ENCODE measurements at places on chromosomes 7 and 10.

GRCh38 chr7:107877731-107878382 lies 13.1 kb upstream of the DLD start:
- DNase-seq, result no peak

GRCh38 chr7:89002981-89003956 lies 207.7 kb upstream of the TEX47 start:
- no peak for DNase-seq

DNA sequence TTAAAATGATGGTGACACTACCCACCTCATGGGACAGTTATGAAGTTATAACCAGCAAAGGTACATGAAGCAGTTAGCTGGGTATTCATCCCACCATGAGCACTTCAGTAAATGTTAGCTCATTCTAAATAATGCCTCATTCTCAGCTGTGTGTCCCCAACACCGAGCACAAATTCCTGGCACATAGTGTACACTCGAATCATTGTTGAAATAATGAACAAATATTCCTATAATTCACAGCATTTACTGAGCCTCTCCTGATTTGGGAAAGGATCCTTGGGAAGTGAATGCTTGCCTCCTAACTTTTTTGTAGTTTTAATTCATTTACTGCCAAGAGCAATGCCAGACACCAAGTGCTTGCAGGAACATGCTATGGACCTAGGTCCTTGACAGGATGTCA lies 235.2 kb downstream of the DGKI start:
- DNase-seq, result no peak

GRCh38 chr10:66999762-67000545 lies 74.1 kb downstream of the LRRTM3 start:
- DNase-seq, result no peak

DNA sequence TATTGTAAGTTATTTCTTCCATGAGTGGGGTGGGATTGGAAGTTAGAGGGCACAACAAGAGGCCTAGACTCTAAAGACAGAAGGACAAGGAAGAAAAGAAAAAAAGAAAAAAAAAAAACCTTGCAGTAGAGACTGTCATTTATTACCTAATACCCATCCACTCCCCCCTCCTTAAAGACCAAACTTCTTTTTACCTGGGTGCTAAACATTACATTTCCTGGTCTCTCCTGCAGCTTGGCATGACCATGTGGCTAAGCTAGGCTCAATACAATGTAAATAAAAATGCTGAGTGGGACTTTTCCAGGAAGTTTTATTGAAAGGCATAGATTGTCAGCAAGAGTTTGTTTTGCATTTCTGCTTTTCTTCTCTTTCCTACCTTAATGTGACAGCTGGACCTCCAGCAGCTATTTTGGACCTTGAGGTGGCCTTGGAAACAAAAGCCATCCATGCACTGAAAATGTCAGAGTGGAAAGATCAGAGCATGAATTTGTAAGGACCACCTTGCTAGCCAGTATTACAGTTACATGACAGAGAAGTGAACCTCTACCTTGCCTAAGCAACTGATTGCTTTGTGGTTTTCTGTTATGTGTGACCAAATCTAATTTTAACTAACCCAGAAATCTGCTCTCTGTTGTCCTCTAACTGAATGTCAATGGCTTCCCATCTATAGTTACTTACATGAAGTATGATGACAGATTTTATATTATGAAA lies 81.3 kb upstream of the SFMBT2 start:
- no peak for DNase-seq

DNA sequence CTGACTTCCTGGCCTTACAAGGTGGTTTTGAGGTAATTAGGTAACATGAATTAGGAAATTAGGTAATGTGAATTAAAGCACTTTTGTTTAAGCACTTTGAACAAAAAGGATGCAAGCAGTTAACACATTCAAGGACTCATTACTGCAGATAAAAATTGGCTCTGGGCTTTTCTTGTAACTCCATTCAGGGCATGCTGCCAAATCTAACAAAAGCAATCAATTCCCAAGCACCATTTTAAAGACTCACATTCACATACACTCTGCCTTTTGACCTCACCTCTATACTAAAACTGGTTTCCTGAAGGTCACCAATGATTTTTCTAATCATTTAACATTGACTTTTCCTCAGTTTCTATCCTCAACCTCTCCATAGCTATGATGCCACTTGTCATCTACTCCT lies 251.2 kb upstream of the RHOBTB1 start:
- DNase-seq, result no peak

DNA sequence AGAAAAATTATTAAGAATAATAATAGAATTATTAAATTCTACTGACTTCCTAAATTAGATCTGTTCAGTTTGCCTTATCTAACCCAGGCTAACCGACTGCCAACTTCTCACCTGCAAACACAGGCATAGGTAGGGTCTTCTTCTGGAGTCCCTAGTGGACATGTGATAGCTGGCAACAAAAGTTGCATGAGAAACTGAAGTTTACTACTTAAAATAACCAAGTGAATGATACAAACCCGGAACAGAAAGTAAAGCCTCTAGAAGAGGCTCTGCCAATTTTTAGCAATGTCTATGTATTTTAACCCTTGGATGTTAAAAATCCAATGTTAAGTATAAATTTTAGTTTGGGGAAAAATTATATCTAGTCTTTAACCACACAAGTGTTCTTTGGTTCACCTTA lies 37.6 kb downstream of the NDUFB2 start:
- DNase-seq, result no peak
